ENCODE measurements at places on chromosomes 16 and 17.

DNA sequence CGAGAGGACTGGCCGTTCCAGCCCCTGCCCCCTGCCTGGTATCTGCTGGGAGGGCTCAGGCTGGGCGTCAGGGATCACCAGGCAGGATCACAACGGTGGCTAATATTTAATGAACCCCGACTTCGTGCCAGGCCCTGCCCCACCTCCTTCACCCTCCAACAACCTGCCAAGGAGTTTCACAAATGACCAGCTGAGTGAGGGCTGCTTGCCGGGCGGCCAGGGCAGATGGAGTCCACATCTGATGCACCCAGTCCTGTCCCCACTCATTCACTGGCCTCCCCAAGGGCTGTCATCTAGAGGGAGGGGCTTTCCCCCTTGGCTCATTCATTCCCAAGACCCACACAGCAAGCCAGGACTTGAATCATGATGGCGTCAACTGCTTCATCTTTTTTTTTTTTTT is 17.5 kb downstream of the UBALD1 start:
- DNase-seq = no peak

- DNase-seq = no peak
Measured at GRCh38 chr17:81870131-81870980, 781 bp downstream of the ARHGDIA start.

GRCh38 chr17:8160741-8161221 is 2.0 kb downstream of the VAMP2 start:
- DNase-seq = no peak

GRCh38 chr17:4256952-4257351 is 6.8 kb downstream of the ANKFY1 start:
- peak; percentile 9 for DNase-seq

- no peak for DNase-seq
Measured at GRCh38 chr17:35540589-35541404, 3.3 kb upstream of the SLFN12L start.

DNA sequence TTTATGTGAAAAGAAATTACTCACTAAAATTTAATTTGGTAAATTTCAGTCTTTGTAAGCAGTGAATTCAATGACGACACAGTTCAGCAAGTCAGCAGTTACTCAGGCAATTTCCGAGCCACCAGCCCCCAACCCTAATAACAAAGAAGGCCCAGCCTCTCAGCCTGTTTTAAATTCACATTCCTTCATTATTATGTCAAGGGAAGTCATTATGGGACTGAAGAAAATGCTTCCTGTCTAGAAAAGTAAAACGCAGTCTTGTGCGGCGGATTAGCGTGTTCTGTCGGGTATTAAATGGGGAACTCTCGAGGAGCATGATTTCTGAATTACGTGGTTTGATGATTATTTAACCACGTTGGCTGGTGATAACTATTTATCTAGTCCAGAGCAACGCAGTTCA is 177.6 kb downstream of the AIPL1 start:
- DNase-seq = no peak

- no peak for DNase-seq
Measured at GRCh38 chr16:4052801-4053293, 63.4 kb downstream of the ADCY9 start.

- DNase-seq = no peak
Measured at GRCh38 chr16:83438326-83438725, 369.5 kb upstream of the HSBP1 start.

- no peak for DNase-seq
Measured at GRCh38 chr17:14947671-14948070, 317.5 kb downstream of the PMP22 start.

DNA sequence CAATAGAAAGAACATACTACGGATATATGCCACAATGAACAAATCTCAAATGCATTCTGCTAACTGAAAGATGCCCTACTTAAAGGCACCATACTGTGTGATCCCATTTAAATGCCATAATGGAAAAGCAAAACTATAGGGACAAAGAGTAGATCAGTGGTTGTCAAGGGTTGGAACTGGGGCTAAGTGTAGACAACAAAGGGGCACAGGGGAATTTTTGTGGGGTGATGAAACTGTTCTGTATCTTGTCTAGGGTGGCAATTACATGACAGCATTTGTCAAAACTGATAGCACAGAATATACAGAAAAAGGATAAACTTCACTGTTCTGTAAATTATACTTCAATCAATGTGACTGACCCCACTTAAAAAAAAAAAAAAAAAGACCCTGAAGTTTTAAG is 17.7 kb downstream of the GFOD2 start:
- DNase-seq = no peak

- DNase-seq = no peak
Measured at GRCh38 chr16:48262631-48263030, 15.3 kb upstream of the ABCC11 start.

- no peak for DNase-seq
Measured at GRCh38 chr17:34579017-34579946, at the start of gene TMEM132E. TSS of gene TMEM132E (plus strand) at chr17:34579582. CDS start at chr17:34581077, 1,495 bp downstream.

- DNase-seq = no peak
Measured at GRCh38 chr17:50312308-50312707, 33.6 kb upstream of the XYLT2 start.

All from stimulated activated CD8-positive, alpha-beta memory T cell treated with anti-CD3 and anti-CD28 coated beads, Interleukin-7, amount 100 ng/mL, for 48 hours (primary cell).